ENCODE measurements at places on chromosomes 3 and 15. TPM values are rescaled to one million over a fixed set of nuclear protein-coding genes. Genes with fewer than 3 reads are reported as not detected.

Gene HDC
- 0.32 TPM for total RNA-seq

Gene WNT7A
- total RNA-seq: not detected

Gene PLA2G4D
- not detected for total RNA-seq

Gene SEC22C
- 50.0 TPM for total RNA-seq

Gene CHRNA7
- not detected for total RNA-seq

Gene LIPC
- total RNA-seq: 3.0 TPM

Gene LYZL4
- not detected for total RNA-seq

Gene PCSK6
- total RNA-seq: 3.3 TPM

Gene WDR93
- not detected for total RNA-seq

Gene FBXW12
- total RNA-seq: not detected

Gene GPR149
- total RNA-seq: not detected

Gene GOLGA8J
- not detected for total RNA-seq

Gene FSIP1
- total RNA-seq: 0.32 TPM

Gene OSBPL10
- 2.6 TPM for total RNA-seq

Gene CP
- not detected for total RNA-seq

Gene SLC9C1
- not detected for total RNA-seq

Gene HRG
- not detected for total RNA-seq

Gene PARP15
- total RNA-seq: 37.1 TPM

Gene SEMA3B
- total RNA-seq: 0.30 TPM

Gene GOLGA8A
- 279 TPM for total RNA-seq

Gene IL17RD
- total RNA-seq: not detected

Gene PTX3
- 0.11 TPM for total RNA-seq

Gene SCG5
- 4.1 TPM for total RNA-seq

Gene SECISBP2L
- 31.6 TPM for total RNA-seq

Gene ATP13A5
- total RNA-seq: not detected

Gene LRRIQ4
- total RNA-seq: not detected

Gene SLC22A13
- 0.93 TPM for total RNA-seq

Gene SAMMSON
- not detected for total RNA-seq

Gene TRIM42
- total RNA-seq: not detected

Gene PLSCR2
- total RNA-seq: 0.11 TPM

Gene RGMA
- not detected for total RNA-seq
